ENCODE measurements at places on chromosomes 3 and 15.

GRCh38 chr15:61411902-61412510 is 182.9 kb upstream of the RORA start:
- DNase-seq, result no peak

DNA sequence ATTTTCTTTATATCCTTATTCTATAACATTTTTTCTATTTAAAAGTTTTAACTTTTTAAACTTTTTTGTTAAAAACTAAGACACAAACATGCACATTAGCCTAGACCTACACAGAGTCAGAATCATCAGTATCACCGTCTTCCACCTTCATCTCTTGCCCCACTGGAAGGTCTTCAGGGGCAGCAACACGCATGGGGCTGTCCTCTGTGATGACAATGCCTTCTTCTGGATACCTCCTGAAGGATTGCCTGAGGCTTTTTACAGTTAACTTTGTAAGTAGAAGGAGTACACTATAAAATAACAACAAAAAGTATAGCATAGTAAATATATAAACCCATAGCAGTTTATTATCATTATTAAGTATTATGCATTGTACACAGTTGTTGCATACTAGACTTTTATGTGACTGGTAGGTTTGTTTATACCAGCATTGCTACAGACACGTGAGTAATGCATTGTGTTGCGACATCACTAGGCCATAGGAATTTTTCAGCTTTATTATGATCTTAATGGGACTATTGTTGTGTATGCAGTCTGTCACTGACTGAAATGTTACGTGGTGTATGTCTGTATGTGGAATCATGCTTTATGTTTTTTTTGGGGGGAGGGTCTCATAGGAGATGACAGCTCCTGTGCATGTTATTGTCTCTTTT is 18.2 kb downstream of the ATP1B3 start:
- no peak for DNase-seq

DNA sequence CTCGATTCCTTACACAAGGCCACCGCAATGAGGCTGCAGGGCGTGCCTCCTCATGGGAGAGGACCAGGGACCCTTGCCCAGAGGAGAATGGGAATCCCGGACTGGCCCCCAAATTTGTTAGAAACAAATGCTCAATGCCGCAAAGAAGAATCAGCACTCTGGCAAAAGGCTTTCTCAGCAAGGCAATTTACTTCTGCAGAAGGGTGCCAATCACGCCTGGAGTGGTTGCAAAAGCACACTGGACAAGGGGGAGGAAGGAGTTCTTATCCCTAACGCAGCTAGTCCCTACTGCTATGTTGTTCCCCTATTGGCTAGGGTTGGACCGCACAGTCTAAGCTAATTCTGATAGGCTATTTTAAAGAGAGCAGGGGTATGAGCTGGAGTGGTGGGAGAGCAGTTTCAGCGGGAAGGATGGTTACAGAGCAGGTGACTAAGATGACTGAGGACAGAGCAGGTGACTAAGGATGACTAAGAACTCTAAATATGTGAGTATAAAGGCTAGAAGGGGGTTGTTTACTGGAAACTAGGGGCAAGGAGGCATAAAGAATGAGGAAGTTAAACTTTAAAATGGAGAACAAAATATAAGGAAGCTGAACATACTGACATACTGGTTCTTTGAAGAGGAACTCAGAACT is 48.5 kb downstream of the KATNBL1 start:
- DNase-seq, result no peak

DNA sequence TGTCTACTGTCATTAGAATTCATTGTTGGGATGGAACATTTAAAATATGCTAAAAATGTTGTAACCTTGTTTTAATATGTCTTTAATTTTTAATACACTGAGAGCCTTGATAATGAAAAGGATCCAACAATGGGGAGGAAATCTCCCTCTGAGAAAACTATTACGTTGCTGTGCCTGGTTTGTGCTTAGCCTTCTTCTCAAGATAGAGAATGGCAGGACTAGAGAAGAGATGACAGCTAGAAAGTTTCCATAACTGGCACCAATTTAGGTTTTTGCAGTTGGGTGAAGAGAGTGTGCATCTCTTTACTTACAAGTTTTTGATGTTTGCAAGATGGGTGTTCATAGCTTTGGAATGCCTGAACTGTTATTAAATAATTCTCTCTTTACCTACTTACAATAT is 42.6 kb upstream of the NANOGP8 start:
- DNase-seq, result no peak

GRCh38 chr3:170162052-170162451 is 19.5 kb downstream of the PHC3 start:
- DNase-seq, result no peak

DNA sequence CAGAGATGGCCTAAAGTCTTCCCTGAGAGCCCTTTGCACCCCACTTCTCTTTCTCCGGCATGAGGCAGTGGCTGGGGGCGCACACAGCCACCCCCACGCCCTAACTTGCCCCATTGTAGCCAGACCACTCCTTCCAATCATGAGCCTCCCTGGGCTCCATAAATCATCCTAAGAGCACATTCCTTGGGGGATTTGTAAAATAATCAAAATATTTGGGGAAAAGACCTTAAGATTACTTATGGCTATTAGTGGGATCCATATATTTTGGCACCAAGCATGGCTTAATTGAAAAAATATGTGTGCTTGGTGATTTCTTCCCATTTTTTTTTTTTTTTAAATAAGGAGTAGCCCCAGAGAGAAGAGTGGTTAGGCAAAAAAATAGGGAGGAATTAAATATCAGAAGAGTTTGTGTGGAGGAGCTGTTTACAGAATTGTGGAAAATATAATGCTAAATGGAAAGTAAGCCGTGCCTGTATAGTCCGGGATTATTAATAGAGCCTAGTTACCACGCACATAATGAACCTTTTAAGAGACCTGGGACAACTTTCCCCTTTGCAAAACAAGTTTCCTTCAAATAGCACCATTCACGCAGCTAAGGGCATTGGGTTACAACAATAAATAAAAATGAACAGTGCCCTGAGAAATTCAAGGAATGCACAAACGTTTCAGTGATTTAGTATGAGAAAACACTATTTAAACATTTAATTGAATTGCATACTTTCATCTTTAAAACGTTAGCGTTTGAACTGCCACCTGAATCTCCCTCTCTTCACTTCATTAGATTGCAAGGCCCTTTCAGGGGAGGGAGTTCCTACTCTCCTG is 46.1 kb downstream of the SMAD6 start:
- DNase-seq, result no peak

DNA sequence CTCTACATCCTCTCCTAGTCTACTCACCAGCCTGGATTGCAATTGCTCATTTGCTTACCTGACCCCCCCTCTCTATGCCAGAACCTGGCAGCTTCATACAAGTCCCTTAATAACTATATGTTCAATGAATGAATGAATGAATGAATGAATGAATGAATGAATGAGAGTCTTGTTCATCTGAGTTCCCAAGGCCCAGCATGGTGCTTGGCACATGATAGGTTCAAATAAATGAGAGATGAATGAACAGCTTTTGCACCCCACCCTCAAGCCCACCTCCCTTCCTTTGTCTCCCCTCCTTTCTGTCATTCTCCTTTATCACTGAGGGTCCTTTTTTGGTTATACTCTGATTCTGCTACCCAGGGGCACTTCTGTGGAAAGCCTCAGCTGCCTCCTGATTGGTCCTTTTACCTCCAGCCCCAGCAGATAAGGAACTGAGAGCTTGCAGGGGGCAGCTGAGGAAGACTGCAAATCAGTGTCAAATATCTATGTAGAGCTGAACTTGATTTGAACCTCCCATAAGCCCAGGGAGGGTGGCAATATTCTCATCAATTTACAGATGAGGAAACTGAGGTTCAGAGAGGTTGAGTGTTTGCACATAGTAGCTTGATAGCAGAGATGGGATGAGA is 54.1 kb upstream of the CHRNB4 start:
- DNase-seq, result no peak
